Chondrocyte (in vitro differentiated cells): ENCODE measurements at places on chromosomes 12 and 14. TPM values are rescaled to one million over a fixed set of nuclear protein-coding genes. Genes with fewer than 3 reads are reported as not detected.
A peak's percentile ranks its signal among the peaks of the same experiment; 100 is the strongest.

GRCh38 chr12:108969622-108970021 lies 51.2 kb downstream of the SVOP start:
- H3K27ac ChIP-seq, result no peak overlapping the region
- peaks cover 12% of the 10 kb centered on the region for H3K4me1 ChIP-seq
- no peak for DNase-seq

DNA sequence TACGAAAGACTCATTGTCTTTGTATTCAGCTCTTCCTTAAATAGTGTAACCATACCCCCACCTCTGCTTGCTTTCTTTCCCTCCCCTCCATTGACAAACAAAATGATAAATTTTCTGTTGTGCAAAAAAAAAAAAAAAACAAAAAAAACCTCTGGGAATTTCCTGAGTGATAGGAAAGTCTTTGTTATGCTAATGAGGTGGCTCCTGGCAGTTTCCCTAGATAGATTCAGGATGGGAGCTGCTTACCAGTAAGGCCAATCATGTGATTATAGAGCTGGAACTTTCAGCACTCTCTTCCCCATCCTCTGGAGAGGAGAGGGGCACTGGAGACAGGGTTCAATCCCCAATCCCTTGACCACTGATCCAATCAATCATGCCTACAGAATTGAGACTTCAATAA lies 120.5 kb downstream of the NUAK1 start:
- peaks cover 34% of the 10 kb centered on the region for H3K4me1 ChIP-seq
- no peak for DNase-seq
- no peak overlapping the region for H3K27ac ChIP-seq
- H3K4me3 ChIP-seq, result no peak overlapping the region

DNA sequence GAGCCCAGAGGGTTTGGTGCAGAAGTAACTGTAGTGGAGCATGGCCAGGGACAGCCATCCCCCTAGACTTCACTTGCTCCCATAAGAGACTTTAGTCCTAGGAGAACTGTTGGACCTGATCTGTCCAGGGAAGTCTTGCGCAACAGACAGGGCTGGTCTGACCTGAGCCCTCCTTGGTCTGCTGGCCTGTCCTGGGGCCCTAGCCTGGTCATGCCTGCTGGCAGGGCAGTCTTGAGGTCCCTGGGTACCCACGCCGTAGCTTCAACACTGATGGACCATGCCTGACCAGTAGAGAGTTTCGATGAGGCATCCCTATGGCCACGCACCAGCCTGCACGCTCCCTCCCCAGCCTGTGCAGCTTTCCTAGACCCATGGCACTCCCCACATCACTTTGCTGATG lies 305.7 kb downstream of the GPHN start:
- peaks cover 30% of the 10 kb centered on the region for H3K36me3 ChIP-seq
- H3K27me3 ChIP-seq, result no peaks in the 10 kb centered on the region
- no peak overlapping the region for H3K4me3 ChIP-seq
- no peaks in the 10 kb centered on the region for H3K4me1 ChIP-seq
- H3K27ac ChIP-seq, result no peak overlapping the region

DNA sequence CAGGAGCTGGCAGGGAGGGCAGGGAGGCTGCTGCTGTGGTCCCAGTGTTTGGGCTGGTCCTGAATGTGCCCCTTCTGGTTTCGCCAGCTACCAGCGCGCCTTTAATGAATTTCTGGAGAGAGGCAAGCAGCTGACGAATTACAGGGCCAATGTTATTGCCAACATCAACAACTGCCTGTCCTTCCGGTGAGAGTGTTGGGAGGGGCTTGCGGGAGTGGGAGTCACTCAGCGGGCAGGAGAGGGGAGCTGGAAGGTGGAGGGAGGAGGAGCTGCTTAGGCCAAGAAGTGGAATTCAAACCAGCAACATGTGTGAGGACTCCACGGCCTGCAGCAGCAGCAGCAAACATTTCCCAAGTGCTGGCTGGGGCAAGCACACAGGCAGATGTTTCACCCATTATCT lies 7.7 kb downstream of the TNFAIP2 start:
- peaks cover 41% of the 10 kb centered on the region for H3K4me1 ChIP-seq
- no peaks in the 10 kb centered on the region for H3K36me3 ChIP-seq
- H3K27ac ChIP-seq, result peak overlapping the region; percentile 46
- H3K27me3 ChIP-seq, result peaks cover 2% of the 10 kb centered on the region
- DNase-seq, result no peak

DNA sequence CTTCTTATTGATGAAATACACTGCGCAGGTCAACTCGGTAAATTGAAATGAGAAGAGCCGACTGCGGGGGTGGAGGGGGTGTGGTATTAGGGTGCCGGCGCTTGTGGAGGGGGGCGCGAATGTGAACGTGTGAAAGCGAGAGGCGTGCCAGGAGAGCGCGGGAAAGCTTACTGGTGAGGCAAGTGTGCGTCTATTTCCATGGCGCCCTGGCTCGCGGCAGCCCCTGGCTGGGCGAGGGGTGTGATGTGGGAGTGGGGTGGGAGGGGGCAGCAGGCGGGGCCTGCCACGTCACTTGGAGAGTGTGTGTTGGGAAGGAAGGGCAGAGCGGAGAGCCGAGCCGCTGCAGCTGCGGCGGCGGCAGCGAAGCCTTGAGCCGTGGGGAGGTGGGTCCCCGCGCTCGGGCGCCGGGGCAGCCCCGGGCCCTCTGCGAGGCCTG lies 88.8 kb downstream of the GALNT8 start:
- H3K4me1 ChIP-seq, result peaks cover 8% of the 10 kb centered on the region
- no peak for DNase-seq
- H3K4me3 ChIP-seq, result peak overlapping the region; percentile 68
- H3K27ac ChIP-seq, result no peak overlapping the region

- no peak for DNase-seq
- H3K27ac ChIP-seq, result no peak overlapping the region
- H3K27me3 ChIP-seq, result no peaks in the 10 kb centered on the region
- peaks cover 2% of the 10 kb centered on the region for H3K36me3 ChIP-seq
- no peak overlapping the region for H3K4me3 ChIP-seq
Measured at GRCh38 chr14:22202313-22202712, 386.7 kb downstream of the DAD1 start.

- no peaks in the 10 kb centered on the region for H3K36me3 ChIP-seq
- no peak overlapping the region for H3K4me3 ChIP-seq
- no peaks in the 10 kb centered on the region for H3K4me1 ChIP-seq
- peaks cover 3% of the 10 kb centered on the region for H3K27me3 ChIP-seq
- no peak overlapping the region for H3K27ac ChIP-seq
Measured at GRCh38 chr12:7241404-7242005, 52.0 kb downstream of the PEX5 start.

GRCh38 chr14:93533437-93533836 lies 102.7 kb downstream of the UNC79 start:
- H3K36me3 ChIP-seq, result no peaks in the 10 kb centered on the region
- H3K27ac ChIP-seq, result no peak overlapping the region

DNA sequence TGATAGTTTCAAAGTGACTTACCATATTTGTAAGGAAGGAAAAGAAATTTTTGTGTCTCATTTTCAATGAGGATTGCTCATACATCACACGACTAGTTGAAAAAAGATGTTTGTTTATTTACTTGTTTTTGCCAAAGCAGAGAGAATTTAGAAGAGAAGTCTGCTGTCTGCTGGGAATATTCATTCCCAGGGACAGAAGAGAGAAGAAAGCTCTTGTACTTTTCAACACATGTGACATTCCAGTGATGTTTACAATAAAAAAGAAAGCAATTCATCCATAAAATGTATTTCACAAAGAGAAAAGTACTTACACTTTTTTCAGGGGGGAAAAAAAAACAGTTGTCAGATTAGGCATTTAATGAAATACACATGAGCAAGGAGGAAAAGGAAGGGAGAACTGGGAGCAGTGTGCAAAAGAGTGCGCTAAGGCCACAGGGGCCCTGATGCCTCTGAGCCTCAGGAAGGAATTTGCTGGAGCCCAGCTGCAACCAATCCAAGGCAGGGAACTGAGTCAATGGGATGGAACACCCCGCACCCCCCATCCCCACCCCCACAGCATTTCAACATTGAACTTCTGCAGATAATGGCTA lies 115.0 kb downstream of the RPAP3 start:
- peaks cover 12% of the 10 kb centered on the region for H3K4me1 ChIP-seq
- H3K27me3 ChIP-seq, result no peaks in the 10 kb centered on the region
- H3K4me3 ChIP-seq, result no peak overlapping the region
- no peaks in the 10 kb centered on the region for H3K36me3 ChIP-seq

GRCh38 chr14:99564256-99564925 lies 39.6 kb downstream of the CCDC85C start:
- peak overlapping the region; percentile 29 for H3K27ac ChIP-seq
- DNase-seq, result no peak
- H3K36me3 ChIP-seq, result peaks cover 1% of the 10 kb centered on the region
- peaks cover 51% of the 10 kb centered on the region for H3K4me1 ChIP-seq
- peak overlapping the region; percentile 16 for H3K4me3 ChIP-seq

The VRK1 gene
- 6.9 to 10.9 TPM (median 9.3 TPM) in 3 replicates for total RNA-seq

The STON2 gene
- total RNA-seq, result not detected in 3 replicates

The IRF2BPL gene
- 56.0 to 61.9 TPM (median 56.7 TPM) in 3 replicates for total RNA-seq

The NDRG2 gene
- total RNA-seq, result 5.7 to 6.9 TPM (median 6.3 TPM) in 3 replicates

The FAM161B gene
- total RNA-seq, result 5.5 to 5.9 TPM (median 5.8 TPM) in 3 replicates

The ART4 gene
- 0.17 to 0.37 TPM in 2 of 3 replicates, not detected in the other for total RNA-seq

The HOTAIR gene
- total RNA-seq, result not detected in 3 replicates

The HSP90AA1 gene
- total RNA-seq, result 239 to 400 TPM (median 242 TPM) in 3 replicates

The TUNAR gene
- total RNA-seq, result not detected in 3 replicates
